ENCODE measurements at places on chromosomes 1 and 21. TPM values are rescaled to one million over a fixed set of nuclear protein-coding genes. Genes with fewer than 3 reads are reported as not detected.

DNA sequence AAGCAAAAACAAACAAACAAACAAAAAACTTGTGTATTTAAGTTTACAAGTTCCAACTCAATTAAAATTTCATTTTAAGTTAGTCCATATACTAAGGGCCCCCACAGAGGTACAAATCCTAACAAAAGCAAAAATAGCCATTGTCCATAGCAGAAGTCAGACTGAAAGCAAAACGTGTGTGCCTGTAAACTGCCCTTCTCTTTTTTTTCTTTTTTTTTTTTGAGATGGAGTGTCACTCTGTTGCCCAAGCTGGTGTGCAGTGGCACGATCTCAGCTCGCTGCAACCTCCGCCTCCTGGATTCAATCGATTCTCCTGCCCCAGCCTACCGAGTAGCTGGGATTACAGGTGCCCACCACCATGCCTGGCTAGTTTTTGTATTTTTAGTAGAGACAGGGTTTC is 11.6 kb upstream of the IFNGR2 start:
- H3K4me3 ChIP-seq: no peak overlapping the region
- DNase-seq: no peak
- H3K4me1 ChIP-seq: peaks cover 3% of the 10 kb centered on the region
- H3K27me3 ChIP-seq: no peaks in the 10 kb centered on the region

GRCh38 chr1:43995984-43996732 is 4.8 kb downstream of the CCDC24 start:
- H3K4me1 ChIP-seq: peaks cover 29% of the 10 kb centered on the region
- no peak for DNase-seq

DNA sequence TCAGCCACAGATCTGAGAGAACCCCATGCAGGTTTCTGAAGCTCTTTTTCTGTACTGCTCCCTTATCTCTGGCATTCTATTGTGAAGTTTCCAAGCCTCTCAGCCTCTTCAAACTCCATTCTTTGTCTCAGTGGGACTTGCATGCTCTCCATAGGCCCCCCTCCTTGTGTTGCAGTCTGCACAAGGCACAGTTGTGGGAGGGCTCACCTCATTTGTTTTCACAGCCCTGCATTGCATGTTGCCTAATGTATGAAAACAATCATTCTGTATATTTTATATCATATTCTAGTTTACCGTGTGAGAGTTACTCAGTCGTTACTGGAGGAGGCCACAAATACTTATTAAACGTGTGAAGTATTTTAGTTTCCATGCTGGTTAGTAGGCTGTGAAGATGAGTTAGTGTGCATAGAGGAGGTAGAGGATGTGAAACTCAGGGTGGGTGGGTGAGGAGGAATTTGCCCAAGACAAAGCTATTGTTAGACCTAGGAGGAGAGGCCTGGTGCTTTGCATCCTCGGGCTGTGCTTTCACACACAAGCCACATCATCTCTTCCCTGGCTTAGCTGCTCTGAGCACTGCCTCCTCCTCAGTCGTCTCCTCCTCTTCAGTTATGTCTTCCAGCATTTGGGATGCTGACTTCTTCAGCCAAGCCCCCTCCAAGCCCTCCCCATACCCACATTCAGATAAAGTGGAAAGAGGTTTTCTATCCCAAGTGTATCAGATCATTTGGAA is 7.8 kb upstream of the CHI3L2 start:
- H3K27me3 ChIP-seq: no peaks in the 10 kb centered on the region
- H3K27ac ChIP-seq: no peak overlapping the region
- peaks cover 3% of the 10 kb centered on the region for H3K4me1 ChIP-seq
- no peak for DNase-seq

GRCh38 chr1:48061162-48062136 is 64.3 kb upstream of the TRABD2B start:
- DNase-seq: peak; percentile 45
- no peaks in the 10 kb centered on the region for H3K36me3 ChIP-seq
- H3K27ac ChIP-seq: no peak overlapping the region
- peaks cover 16% of the 10 kb centered on the region for H3K27me3 ChIP-seq
- H3K4me1 ChIP-seq: no peaks in the 10 kb centered on the region

The SERINC2 gene
- total RNA-seq: 50.1 TPM

The COL24A1 gene
- not detected for total RNA-seq

The OR2T2 gene
- not detected for total RNA-seq

DNA sequence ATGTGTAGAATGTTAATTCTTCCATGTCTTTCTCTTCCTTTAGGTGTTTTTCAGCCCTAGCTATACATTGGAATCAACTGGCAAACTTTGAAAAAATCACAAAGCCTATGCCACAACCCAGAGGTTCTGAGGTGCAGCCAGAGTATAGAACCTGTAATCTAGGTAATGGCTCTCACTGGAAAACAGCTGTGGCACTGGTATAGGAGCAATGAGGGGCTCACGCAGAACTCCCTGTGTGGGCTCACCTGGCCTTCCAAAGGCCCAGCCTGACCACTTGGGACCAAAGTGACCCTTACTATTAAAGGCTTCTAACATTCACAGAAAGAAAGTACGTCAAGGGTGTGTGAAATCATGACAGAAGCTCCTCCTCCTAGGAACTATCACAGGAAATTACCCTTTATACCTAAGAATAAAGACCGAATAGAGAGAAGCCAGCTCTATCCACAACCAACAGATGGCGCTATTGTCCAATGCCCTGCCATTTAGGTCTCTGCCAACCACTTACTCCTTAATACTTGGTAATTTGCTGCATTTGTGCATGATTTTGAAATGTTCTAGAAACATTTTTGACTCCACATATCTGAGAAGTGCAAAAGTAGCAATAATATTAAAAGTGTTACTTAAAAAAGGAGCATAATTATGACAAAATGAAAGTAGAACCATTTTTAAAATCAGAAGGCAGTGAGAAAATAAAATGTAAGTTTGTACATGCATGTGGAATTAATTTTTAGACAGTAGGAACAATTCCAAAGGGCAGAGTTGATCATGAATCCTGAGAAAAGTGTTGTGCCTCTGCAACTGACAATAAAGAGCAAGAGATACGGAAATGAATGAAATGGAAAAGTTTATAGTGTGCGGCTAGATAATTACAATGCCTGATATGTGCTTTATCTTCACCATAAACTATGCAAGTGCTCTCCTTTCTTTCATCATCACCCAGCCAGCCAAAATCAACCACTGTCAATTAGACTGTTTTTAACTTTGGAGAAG is 93.1 kb upstream of the HAO2 start:
- H3K36me3 ChIP-seq: no peaks in the 10 kb centered on the region
- no peak overlapping the region for H3K4me3 ChIP-seq
- H3K27ac ChIP-seq: no peak overlapping the region
- H3K27me3 ChIP-seq: no peaks in the 10 kb centered on the region
- peak; percentile 39 for DNase-seq

GRCh38 chr1:45516036-45516435 is 5.6 kb downstream of the PRDX1 start:
- DNase-seq: no peak
- H3K27me3 ChIP-seq: no peaks in the 10 kb centered on the region
- peaks cover 74% of the 10 kb centered on the region for H3K36me3 ChIP-seq

DNA sequence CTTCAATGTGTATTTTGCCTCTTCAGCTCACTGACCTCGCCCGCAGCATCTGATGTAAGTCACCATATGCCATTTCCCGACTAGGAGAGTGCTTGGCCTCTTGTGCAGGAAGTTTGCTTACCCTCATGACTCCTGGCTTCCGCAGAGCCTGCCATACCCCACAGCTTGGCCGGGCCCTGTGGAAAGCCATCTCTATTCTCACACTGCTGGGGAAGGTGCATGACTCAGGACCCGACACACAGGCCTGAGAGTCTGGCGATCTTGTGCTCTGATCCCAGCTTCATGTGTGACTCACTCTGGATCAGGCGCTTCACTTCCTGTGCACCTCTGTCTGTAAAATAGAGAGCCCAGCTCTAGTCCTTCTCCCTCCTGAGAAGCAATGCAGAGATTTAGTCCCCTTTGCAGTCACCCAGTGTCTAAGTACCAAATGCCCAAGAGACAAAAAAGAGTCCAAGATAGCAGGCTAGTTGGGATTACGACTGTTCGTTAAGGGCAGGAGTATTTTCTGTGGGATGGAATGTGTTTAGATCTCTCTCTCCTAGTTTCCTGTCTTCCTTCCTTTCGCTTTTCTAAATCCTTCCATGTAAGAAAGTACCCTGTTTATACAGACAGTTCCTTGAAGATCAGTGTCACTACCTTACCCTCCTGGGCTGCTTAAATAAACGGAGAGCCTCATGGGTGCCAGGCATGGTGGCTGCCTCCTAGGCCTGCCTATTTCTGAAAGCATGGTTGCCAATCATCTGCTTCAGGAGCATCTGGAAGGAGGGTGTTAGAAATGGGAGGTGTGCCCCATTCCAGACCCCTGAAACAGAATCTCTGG is 62.8 kb upstream of the KIF26B start:
- H3K27ac ChIP-seq: peak overlapping the region; percentile 55
- peaks cover 12% of the 10 kb centered on the region for H3K4me1 ChIP-seq
- no peaks in the 10 kb centered on the region for H3K36me3 ChIP-seq
- H3K4me3 ChIP-seq: no peak overlapping the region
- DNase-seq: peak; percentile 62

The LAMC2 gene
- 22.2 TPM for total RNA-seq

The ADORA3 gene
- total RNA-seq: not detected

- peaks cover 37% of the 10 kb centered on the region for H3K4me1 ChIP-seq
- no peak for DNase-seq
- peaks cover 19% of the 10 kb centered on the region for H3K36me3 ChIP-seq
- H3K27me3 ChIP-seq: no peaks in the 10 kb centered on the region
- peak overlapping the region; percentile 95 for H3K27ac ChIP-seq
Observed at GRCh38 chr1:110337704-110338308, 1.4 kb upstream of the RBM15 start.

The NKAIN1 gene
- 1.1 TPM for total RNA-seq

The LRRC38 gene
- not detected for total RNA-seq

The OR10X1 gene
- total RNA-seq: not detected

DNA sequence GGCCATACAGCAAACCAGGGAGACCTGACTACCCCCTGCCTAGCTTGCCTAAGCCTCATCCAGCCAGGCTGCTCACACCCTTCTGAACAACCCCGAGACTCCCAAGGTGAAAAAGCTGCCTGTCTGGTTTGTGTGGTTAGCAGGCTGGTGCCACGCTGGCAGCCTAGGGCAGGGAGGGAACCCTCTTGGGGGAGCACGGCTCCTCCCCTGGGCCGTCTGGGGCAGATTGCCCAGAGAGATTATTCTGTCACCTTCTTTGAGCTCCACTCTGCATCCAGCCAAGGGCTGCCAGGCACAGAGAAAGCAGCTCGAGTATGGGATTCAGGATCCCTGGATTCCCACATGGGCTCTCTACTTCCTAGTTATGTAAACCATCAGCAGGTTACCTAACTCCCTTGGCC is 27.5 kb upstream of the TCEA3 start:
- peaks cover 14% of the 10 kb centered on the region for H3K4me1 ChIP-seq
- peak overlapping the region; percentile 4 for H3K4me3 ChIP-seq
- H3K36me3 ChIP-seq: no peaks in the 10 kb centered on the region
- H3K27ac ChIP-seq: no peak overlapping the region

DNA sequence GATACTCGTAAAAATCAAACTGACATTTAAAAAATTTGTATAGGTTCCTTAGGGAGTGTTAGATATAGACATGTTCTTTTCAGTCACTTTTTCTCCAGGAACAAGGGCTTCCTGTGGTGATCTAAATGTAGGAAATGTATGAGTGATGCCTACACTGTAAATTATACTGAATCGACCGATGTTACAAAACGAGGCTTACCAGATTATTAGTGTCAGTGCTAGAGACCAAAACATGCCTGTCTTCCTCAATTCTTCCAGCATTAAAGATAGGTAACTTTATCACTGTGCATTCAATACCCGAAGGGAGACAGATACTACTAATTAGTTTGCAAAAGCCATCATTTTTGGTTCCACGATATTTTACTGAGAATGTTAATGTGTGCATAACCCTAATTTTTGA is 86.1 kb downstream of the BRINP3 start:
- no peak for DNase-seq
- no peaks in the 10 kb centered on the region for H3K27me3 ChIP-seq

DNA sequence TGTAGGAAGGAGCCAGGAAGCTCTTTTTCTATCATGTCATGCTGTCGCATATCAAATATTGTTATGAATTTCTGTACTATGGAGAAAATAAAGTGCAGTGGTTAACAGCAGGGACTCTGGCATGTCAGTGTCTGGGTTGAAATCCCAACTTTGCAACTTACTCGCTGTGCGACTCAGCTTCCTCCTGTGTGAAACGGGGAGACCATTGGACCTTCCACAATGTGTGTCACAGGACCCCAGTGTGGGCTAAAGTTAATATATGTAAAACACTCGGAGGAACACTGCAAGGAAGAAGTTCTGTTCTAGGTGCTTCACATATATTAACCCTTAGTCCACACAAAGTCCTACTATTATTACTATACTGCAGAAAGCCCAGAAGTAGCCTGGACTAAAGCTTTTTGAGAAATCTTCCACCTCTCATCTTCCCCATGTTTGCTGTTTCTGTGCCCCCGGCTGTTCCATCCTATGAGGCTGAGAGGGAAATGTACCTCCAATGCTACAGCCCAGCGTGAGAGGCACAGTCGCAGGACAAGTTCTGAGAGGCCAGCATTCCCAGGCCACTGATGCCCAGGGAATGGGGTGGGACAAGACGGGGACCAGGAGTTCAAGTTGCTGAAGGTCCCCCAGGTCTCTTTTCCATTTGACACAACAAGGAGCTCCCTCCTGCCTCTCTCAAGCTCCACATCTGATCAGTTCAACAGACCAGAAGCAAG is 1.9 kb downstream of the CHIT1 start:
- no peak for DNase-seq
- no peaks in the 10 kb centered on the region for H3K36me3 ChIP-seq
- H3K4me1 ChIP-seq: no peaks in the 10 kb centered on the region
- no peak overlapping the region for H3K27ac ChIP-seq
- H3K27me3 ChIP-seq: peaks cover 33% of the 10 kb centered on the region

- H3K4me3 ChIP-seq: no peak overlapping the region
- H3K27me3 ChIP-seq: no peaks in the 10 kb centered on the region
- H3K27ac ChIP-seq: no peak overlapping the region
- DNase-seq: no peak
- no peaks in the 10 kb centered on the region for H3K36me3 ChIP-seq
Observed at GRCh38 chr1:67609577-67610341, 75.2 kb upstream of the GADD45A start.

GRCh38 chr1:163050496-163050895 is 18.7 kb upstream of the RGS4 start:
- no peak for DNase-seq
- no peaks in the 10 kb centered on the region for H3K4me1 ChIP-seq
- no peak overlapping the region for H3K27ac ChIP-seq
- H3K4me3 ChIP-seq: no peak overlapping the region
- no peaks in the 10 kb centered on the region for H3K36me3 ChIP-seq

DNA sequence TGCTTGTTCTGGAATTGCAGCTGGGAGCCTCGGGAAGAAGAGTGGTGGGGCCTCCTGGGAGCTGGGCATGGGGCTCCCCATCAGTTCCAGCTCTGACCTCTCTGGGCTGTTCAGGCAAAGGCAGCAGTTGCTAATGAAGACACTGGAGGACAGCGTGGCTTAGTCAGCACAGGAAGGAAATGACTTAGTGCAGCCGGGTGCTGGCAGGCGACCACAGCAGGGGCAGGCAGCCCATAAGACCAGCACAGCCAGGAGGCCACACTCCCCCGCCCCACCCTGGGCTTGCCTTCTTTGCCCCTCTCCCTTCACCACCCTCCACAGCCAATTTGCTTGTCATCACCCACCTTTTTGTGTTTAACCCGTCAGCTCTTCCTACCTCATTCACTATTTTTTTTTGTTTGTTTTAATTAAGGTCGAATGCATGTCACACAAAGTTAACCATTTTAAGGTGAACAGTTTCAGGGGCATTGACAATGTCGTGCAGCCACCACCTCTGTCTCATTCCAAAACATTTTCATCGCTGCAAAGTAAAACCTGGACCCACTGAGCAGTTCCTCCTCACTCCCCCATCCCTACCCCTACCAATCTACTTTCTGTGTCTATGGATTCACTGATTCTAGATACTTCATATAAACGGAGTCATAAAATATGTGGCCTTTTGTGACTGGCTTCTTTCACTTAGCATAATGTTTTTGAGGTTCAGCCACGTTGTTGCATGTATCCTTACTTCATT is 10.9 kb downstream of the OLIG2 start:
- no peak for DNase-seq
- no peak overlapping the region for H3K27ac ChIP-seq
- no peaks in the 10 kb centered on the region for H3K36me3 ChIP-seq
- H3K27me3 ChIP-seq: peaks cover under 1% of the 10 kb centered on the region

Measured in HCT116 (cell line).